ENCODE measurements at places on chromosomes 3 and 15. TPM values are rescaled to one million over a fixed set of nuclear protein-coding genes. Genes with fewer than 3 reads are reported as not detected.

Gene SEMA5B
- total RNA-seq, result not detected

Gene FETUB
- total RNA-seq, result not detected

Gene NKIRAS1
- 14.1 TPM for total RNA-seq

Gene CELSR3
- 3.5 TPM for total RNA-seq

Gene FAM43A
- total RNA-seq, result 13.1 TPM

Gene ISLR
- 202 TPM for total RNA-seq

Gene RBP2
- not detected for total RNA-seq

Gene PRR20G
- total RNA-seq, result not detected

Gene PARP3
- total RNA-seq, result 30.5 TPM

Gene IFRD2
- 51.2 TPM for total RNA-seq

Gene CCR2
- total RNA-seq, result not detected

Gene LCTL
- total RNA-seq, result 2.6 TPM

Gene CX3CR1
- total RNA-seq, result not detected

Gene CACNA1D
- total RNA-seq, result 0.33 TPM

Gene DPPA2
- not detected for total RNA-seq

Gene HRH1
- 35.6 TPM for total RNA-seq

Gene HRG
- not detected for total RNA-seq

Gene GOLGA6L9
- total RNA-seq, result 1.6 TPM

Gene GABRA5
- total RNA-seq, result not detected

Gene COL6A6
- total RNA-seq, result 1.6 TPM

Gene PPP1R2
- total RNA-seq, result 133 TPM

Gene PLCB2
- total RNA-seq, result 0.17 TPM

Gene TP63
- total RNA-seq, result under 0.01 TPM

Gene KBTBD13
- total RNA-seq, result under 0.01 TPM

Gene DNAH12
- under 0.01 TPM for total RNA-seq

Gene RTP1
- total RNA-seq, result not detected

Gene PRTG
- total RNA-seq, result 1.7 TPM

Gene IL17RE
- 1.5 TPM for total RNA-seq

Gene SENP8
- 3.3 TPM for total RNA-seq

Gene TICRR
- 0.33 TPM for total RNA-seq

Gene MEIS2
- 51.1 TPM for total RNA-seq

Gene C2CD4A
- not detected for total RNA-seq

Gene CRTAP
- 507 TPM for total RNA-seq

Gene SUSD5
- 2.5 TPM for total RNA-seq

Gene PLA2G4D
- total RNA-seq, result not detected

Gene AQP9
- total RNA-seq, result not detected

Gene TM4SF4
- 0.15 TPM for total RNA-seq

Gene ARGFX
- not detected for total RNA-seq

Gene GRAMD2A
- total RNA-seq, result 0.33 TPM

Gene PIK3CA
- total RNA-seq, result 48.6 TPM

Gene PPP1R14D
- total RNA-seq, result not detected

Gene HIGD2B
- not detected for total RNA-seq

Gene CCR3
- total RNA-seq, result 0.33 TPM

Gene RPL15
- total RNA-seq, result 2,472 TPM

Gene ALPK3
- 0.87 TPM for total RNA-seq
